ENCODE measurements at places on chromosomes 12 and 14.

DNA sequence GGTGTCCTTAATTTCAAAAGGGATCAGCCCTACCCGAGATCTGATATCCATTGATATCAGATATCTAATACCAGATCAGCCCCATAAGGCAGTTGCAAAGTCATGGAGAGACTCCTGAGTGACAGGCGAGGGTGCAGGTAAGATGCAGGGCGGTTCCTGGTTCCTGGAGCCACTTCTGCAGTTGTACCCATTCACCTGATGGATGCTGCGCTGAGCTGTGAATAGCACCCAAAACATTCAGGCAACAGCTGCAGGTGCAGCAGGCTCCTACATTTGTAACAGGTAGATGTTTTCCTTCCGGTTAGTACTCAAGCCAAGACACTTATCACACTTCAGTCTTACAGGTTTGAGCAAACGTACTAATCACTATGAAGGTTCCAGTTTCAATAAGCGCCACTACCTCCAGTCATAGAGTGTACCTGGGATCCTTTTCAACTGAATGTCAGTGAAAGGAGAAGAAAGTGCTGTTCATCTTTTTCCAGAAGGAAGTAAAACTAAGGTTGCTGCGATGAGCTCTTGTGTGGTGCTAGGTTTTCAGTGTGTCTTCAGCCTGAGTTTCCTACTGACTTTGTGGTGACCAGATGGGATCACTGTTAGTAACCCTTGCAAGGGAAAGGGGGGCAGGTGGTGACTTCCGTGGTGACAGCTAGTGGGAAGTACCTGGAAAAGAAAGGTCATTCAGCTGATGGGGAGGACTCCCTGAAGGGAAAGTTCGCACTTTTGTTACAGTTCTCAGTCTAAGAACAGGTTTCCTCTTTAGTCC lies 1.9 kb downstream of the ATP6V0A2 start:
- peak; percentile 30 for DNase-seq

- no peak for DNase-seq
Observed at GRCh38 chr14:95553141-95553540, 18.3 kb downstream of the GLRX5 start.

GRCh38 chr12:87758271-87758670 lies 270.9 kb downstream of the C12orf50 start:
- no peak for DNase-seq

GRCh38 chr14:24037658-24038037 lies 14.2 kb upstream of the CARMIL3 start:
- no peak for DNase-seq

DNA sequence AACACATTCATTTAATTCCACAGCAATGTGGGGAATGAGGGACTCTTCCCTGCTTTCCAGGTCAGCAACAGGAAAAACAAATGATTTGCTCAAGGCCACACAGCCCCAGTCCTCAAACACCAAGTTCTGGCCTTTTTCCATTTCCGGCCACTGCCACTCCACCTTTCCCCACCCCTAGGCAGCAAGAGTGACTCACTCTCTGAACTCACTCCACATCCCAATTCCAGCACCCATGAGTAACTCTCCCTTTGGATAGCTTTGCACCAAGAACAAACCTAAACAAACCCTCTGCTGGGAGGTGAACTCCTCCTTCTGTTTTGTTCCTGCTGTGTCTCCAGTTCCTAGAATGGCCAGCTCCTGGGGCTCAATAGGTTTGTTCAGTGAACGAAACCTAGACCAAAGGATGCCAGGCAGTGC lies 30.4 kb upstream of the PLEKHG6 start:
- DNase-seq = no peak

GRCh38 chr12:52356031-52356761 lies 11.1 kb downstream of the KRT85 start:
- peak; percentile 14 for DNase-seq

- DNase-seq = no peak
Observed at GRCh38 chr14:69334576-69334975, 63.5 kb downstream of the ERH start.

GRCh38 chr14:67357969-67358354 lies 1.6 kb downstream of the ATP6V1D start:
- DNase-seq = no peak

GRCh38 chr12:62215506-62215905 lies 44.7 kb upstream of the USP15 start:
- DNase-seq = no peak

All from natural killer cell (primary cell).